NCI-H1417 treated with DMSO at 0.1 percent for 48 hours (cell line): ENCODE measurements at places on chromosomes 12 and 14.
A peak's percentile ranks its signal among the peaks of the same experiment; 100 is the strongest.

DNA sequence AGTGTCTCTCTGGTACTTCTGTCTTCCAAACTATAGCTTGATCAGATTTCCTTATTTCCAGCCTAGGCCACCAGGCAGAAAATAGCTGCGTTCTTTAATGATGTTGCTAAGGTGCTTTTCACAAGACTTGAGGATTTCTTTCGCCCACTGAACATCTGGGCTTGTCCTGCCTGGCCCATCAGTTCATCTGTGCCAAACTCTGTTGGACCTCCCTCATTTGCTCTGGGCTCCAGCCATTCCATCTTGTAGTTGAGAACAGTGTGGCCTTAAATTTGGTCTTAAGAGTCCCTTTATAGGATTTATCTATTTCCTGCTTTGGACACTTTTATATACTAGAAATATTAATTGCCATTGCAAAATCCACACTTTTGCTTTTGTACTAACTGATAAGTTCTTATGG lies 109.6 kb downstream of the TTLL5 start:
- no peak for DNase-seq

DNA sequence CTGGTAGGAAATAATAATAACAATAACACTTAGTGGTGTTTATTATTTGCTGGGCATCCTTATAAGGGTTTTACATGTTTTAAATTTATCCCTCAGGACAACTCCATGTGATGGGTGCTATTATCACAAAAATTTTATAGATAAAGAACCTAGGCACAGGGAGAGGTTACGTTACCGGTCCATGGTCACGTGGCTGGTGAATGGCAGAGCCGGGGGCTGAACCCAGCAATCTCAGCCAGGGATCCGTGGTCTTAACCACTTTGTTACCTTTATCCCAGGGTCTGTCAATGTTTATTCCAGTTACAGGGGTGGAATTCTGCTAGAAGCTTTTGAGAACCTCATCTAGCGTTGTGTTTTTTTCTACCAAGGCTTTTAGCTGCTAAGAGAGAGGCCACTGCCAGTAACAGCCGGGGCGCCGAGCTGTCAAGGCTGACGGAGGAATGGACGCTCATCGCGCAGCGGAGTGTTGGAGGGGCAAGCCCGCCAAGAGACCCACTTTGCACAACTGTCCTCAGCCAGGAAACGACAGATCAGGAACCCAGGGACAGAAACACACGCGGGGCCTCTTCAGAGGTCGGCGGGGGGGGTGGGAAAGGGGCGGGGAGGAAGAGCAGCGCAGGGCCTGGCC lies 418 bp downstream of the AMN1 start:
- DNase-seq: no peak

DNA sequence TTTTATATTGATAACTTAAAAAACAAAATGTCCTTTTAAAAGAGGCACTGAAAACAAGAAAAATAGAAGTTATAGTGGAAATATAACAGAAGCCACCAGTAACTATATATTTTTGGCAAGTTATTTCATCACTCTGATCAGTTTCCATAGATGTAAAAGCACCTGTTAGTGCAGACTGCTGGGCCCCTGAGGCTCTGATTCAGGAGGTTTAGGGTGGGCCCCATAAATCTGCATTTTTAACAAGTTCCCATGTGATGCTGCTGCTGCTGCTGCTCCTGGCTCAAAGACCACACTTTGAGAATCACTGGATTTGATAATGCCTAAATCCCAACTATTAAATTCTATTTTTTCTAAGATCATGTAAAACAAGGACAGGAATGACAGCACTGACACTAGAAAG lies 251.1 kb downstream of the MED13L start:
- DNase-seq: no peak

DNA sequence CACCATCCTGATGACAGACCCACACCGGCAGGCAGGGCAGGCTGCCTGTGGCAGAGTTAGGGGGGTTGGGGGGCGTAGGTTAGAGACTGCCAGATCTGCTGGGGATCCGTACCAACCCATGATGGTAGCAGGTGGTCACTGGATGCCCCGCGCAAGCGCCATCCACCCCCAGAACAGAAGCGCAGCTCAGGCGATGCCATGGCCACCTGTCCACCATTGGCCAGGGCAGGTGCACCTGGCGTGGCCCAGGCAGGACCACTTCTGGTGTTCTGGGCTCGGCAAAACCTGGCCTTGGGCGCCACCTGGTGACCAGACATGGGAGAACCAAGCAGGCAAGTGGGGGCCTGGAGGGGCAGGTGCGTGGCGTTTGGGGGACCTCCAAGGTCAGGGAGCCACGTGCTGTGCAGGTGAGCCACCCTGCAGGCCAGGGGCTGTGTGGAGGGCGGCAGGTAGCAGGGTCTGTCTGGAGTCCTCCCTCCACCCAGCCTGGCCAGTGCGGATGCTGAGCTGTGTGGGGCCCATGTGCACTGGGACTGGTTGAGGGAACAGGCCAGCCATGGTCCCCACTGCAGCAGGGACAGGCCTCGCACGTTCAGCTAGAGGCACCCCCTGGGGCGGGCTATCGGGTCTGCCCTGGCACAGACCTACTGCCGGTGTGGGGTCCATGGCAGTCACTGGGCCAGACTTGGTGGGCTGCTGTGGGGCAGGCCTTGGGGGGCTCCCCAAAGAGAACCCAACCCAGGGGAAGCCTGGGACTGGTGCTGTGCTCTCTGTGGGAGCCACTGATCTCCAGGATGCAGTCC lies 15.6 kb downstream of the BAG5 start:
- DNase-seq: no peak

- no peak for DNase-seq
These were observed 243.2 kb downstream of the ANO6 start for GRCh38 chr12:45458854-45459807.

DNA sequence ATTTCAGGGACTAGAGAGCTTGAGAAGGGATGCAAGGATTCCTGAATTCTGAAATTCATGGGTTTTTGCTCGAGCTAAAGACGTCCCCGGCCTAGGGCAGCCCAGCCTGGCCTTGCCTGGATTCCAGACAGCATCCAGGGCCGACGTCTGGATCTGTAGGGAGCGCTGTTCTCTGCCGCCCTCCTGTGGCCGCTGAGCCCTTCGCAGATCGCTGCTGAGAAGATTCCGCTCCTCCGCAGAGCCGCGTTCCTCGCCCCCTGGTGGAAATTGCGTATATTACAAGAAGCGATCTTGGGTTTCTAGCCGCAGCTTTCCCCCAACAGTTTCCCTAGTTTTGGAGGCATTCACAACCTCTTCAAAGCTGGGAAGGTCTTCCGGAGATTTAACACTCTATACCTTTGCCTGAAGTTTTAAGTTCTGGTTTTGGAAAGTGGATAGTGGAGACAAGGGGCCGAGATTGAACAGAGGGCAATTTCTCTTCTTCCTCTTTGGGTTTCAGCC lies 5.1 kb downstream of the CISTR start:
- DNase-seq: peak; percentile 70

GRCh38 chr14:106141242-106142220 lies 615.1 kb downstream of the TMEM121 start:
- DNase-seq: no peak

GRCh38 chr14:73576391-73576790 lies 7.4 kb downstream of the ACOT2 start:
- DNase-seq: no peak

DNA sequence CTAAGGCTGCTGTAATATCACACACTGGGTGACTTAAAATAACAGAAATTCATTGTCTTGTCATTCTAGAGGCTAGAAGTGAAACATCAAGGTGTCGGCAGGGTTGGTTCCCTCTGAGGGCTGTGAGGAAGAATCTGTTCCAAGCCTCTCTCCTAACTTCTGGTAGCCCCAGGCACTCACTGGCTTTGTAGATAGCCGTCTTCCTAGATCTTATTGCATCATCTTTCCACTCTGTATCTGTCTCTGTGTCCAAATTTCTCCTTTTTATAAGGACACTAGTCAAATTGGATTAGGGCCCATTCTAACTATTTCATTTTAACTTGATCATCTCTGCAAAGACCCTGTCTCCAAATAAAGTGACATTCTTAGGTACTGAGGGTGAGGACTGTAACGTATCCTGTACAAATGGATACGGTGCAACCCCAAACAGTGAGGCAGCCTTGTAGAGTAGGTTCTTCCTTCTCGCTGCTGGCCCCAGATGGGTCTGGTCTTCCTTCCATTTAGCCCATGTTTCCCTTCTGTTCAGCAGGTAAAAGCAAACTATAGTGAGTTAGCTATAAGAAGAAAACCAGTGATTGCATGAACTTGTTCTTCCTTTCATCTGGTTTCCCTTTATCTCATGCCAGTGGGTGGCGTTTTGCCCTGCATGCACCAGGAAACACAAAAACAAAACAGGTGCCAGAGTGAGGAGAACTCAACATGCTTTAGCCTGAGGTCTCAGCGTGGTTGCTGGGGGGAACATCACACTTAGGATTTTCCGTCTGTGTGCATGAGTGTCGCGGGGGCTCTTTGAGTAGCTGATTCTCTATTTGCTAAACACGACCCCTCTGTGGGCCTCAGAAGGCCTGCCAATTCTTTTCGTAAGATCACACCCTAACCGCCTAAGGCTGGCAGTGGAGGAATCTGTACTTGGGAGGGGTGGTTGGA lies 19.5 kb downstream of the TTC9 start:
- no peak for DNase-seq

GRCh38 chr14:51020024-51020710 lies 74.7 kb downstream of the TRIM9 start:
- DNase-seq: no peak

DNA sequence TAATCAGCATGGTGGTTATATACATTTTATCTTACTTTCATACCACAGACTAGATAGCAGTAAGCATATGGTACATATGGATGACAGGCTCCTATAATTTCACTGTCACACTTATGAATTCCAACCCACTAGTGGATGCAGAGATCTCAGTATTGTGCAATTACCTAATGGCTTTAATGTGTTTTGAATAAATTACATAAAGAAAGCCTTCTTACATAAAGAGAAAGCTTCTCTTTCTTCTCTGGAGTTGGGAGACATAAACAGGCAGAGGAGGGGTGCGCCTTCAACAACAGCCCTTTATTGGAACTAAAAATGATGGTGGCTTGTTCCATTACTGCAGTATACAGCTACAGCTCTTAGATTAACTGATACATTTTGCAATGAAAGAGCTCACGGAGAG lies 52.6 kb downstream of the SAV1 start:
- DNase-seq: no peak

GRCh38 chr14:90717916-90718315 lies 98.3 kb downstream of the TTC7B start:
- no peak for DNase-seq

DNA sequence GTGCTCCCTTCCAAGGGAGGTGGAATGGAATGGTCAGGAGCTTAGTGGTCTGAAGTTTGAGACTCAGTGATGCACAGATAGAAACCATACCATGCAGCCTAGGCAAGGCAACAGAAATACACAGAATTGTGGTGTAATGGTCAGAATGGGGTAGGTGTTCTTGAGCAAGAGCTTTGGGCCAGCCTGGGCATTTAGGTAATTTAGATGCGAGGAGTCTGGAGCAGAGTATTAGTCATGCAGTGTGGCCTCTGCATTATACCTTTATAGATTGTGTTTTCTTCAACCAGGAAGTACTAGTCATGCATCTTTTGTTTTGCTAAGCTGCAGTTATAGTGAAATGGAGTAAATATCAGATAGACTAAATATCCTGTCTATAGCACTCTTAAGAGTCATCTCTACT lies 118.3 kb downstream of the DAAM1 start:
- no peak for DNase-seq

DNA sequence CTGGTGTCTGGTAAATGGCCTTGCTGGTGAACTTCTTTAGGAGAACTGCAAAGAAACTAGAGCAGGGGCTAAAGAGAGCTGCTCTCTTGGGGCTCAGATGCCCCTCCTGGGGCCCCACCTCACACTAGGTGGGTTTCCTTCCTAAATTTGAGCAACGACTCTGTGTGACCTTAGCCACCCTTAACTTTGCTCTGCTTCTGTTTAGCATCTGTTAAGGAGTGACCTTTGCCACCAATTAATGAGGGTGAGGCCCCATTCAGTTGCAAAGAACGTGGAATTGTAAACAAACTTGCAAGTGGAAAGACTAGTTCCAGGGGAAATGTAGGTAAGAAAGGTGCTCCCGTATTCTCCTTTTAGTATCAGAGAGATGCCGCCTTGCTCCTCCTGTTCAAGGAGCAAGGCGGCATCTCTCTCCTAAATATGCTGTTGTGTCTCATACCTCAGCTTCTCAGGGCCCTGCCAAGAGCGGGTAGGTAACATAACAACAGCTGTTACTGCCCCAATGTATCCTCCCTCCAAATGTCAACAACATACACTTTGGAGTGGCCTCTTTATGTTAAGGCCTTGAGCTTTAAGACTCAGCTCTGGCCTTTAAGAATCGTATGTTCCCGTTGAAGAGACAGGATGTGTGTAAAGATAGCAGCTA lies 77.6 kb upstream of the FUT8 start:
- DNase-seq: no peak

DNA sequence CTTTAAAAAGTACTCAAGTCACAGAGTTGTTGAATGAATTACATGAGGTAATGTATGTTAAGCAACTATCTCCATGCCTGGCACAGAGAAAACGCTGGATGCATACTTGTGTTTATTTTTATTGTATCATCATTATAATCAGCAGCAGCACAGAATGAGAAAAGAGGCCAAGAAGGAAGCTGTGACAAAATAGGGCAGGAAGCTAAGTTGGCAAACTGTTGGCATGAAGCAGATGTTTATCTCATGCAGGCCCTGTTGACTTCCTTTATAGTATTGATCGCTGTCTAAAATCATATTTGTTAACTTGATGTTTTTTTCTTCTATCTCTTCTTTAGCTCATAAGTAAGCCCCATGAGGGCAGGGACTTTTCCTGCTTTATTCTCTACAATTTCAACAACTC lies 466.6 kb downstream of the TRHDE start:
- DNase-seq: no peak

DNA sequence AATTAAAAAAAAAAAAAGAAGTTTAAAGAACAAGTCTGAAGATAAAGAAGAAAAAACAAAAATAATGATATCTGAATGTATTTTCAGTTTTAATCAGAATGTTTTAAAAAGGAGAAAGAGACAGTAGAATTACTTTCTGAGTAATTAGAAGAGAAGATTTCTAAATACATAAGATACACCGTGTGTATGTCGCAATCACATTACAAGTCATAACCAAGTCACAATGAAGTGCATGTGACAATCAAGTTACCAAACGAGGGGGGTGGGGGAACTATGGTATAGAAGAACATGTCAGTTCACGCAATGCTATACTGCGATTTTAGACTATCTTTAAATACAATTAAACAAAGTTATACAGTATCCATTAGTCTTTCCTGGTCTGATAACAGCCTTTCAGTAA lies 1464.1 kb upstream of the FLRT2 start:
- DNase-seq: no peak
